Left renal pelvis (tissue), 4 donors: ENCODE measurements at places on chromosomes 1 and 21.
A peak's percentile ranks its signal among the peaks of the same experiment; 100 is the strongest.

DNA sequence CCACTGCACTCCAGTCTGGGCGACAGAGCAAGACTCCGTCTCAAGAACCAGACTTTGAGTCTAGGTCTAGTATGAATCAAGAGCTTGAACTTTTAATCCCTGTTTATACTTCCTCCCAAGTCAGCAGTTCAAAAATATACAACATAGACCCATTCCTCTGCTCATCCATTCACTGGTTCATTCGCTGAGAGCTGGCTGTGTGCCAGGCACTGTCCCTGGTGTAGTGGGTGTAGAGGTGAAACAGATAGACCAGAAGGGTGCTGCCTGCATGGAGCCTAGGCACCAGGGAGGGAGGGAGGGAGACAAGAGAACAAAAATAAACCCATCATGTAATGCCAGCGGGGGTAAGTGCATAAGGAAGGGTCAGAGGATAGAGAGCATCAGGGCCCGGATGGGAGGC lies 25.5 kb upstream of the SEC16B start:
- no peak for DNase-seq

GRCh38 chr21:37028570-37028969 lies 22.1 kb downstream of the RIPPLY3 start:
- no peak for DNase-seq

DNA sequence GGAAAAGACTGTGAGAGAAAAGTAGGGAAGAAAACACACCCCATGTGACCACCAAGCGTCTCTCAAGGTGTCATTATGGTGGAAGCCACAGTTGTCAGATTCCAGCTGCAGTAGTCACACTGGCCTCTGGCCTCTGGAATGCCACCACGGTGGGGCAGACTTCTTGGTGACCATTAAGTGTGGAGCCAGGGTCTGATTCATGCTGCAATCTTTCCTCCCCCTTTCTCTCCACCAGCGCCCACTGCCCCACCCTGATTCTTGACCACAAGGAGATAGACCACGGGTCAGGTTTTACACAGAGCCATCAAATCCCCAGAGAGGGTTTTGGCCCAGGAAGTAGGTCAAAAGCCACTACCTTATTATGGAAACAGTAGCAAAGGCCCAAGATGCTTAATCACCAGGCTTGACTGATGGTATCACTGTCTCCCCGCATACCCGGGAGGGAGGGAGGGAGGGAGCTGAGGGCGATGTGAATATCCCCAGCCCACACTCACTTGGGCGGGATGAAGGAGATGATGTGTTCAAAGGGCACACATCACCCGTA lies 52.7 kb upstream of the GRHL3 start:
- DNase-seq: no peak

- DNase-seq: peak; percentile 24
Observed at GRCh38 chr1:88890791-88891317, 513 bp downstream of the GTF2B start.

- DNase-seq: no peak
Observed at GRCh38 chr1:26284597-26285347, 4.9 kb downstream of the SH3BGRL3 start.
